Right renal cortex interstitium (tissue), 3 donors: ENCODE measurements at places on chromosomes 4 and X. TPM values are rescaled to one million over a fixed set of nuclear protein-coding genes. Genes with fewer than 3 reads are reported as not detected.

FAT4 gene
- polyA plus RNA-seq: 30.0 TPM

HTRA3 gene
- 9.9 TPM for polyA plus RNA-seq

NLGN4X gene
- 13.6 TPM for polyA plus RNA-seq

BCAP31 gene
- polyA plus RNA-seq: 202 TPM

CCDC149 gene
- 19.4 TPM for polyA plus RNA-seq

POU4F2 gene
- polyA plus RNA-seq: not detected

AFAP1 gene
- 20.5 TPM for polyA plus RNA-seq

IL1RAPL2 gene
- 0.88 TPM for polyA plus RNA-seq

FGFR3 gene
- polyA plus RNA-seq: 73.9 TPM

DNA sequence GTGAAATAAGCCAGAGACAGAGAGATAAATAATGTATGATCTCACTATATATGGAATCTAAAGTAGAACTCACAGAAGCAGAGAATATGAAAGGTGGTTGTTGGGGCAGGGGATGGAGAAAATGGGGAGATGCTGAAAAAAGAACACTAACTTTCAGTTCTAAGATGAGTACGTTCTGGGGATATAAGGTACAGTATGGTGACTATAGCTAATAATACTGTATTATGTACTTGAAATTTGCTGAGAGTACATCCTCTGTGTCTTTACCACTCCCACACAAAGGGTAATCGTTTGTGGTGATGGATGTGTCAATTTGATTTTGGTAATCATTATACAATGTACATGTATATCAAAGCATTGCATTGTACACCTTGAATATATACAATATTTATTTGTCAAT lies 6.6 kb downstream of the FBXL5 start:
- DNase-seq: no peak

DNA sequence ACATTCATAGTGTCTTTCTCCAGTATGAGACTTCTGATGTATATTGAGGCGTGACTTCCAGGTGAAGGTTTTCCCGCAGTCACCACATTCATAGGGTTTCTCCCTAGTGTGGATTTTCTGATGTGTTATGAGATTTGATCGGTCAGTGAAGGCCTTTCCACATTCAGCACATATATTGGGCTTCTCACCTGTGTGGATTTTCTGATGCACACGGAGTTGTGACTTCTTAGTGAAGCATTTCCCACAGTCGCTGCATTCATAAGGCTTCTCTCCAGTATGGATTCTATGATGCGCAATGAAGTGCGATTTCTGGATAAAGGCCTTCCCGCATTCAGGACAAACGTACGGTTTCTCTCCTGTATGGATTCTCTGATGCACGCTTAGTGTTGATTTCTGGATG lies 35.4 kb downstream of the ZNF41 start:
- DNase-seq: no peak

- DNase-seq: no peak
Observed at GRCh38 chrX:45667666-45668065, 467.0 kb upstream of the DIPK2B start.

- DNase-seq: no peak
Observed at GRCh38 chr4:83552924-83553323, 17.0 kb downstream of the GPAT3 start.

GRCh38 chr4:16150716-16151115 lies 66.9 kb upstream of the PROM1 start:
- DNase-seq: no peak

DNA sequence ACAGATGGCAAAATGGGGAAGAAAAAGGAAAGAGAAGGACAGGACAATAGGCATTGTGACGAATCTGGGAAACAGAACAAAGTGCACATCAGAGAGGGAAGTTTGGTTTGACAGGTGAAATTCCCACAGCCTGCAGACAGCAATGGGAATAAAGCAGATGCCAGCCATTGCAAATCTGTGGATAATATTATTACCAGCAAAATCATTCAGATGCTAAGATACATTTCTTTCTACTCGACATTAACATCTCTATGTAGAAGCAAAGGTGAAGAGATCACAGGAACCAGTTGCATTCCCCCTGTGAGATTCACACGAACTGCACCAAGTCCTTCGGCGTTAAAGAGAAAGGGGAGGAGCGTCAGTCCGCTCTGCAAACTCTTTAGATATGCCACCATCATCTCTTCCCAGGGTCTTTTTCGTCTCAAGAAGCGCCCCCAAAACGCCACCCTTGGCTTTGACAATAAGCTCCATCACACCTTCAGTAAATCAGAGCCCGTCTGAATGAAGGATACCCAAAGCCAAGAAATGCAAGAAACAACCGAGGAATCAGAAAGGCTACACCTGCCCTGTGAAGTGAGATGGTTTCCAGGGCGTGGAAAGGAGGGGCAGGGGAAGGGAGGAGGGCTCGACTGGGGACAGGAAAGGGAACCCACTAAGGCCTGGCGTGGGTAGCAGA lies 1.9 kb downstream of the NEUROG2 start:
- no peak for DNase-seq

GRCh38 chr4:13327991-13328390 lies 156.1 kb downstream of the RAB28 start:
- no peak for DNase-seq

DNA sequence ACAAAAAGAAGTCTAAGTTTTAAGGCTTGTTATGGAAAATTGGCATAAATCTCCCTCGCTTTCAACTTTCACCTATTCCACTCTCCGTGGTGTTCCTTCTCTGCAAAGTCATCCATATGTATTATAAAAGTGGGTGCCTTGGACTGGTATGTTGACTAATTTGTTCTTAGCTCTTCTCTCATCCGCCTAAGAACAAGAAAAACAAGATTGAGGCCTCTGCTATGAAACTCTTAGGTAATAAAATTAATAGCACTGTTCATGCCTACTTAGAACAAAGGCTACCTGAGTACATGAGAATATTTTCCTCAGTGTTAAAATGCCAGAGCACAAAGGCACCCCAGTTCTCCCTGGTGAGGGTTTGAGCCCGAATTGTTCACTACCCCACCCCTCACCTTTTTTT lies 1.3 kb downstream of the CNGA1 start:
- no peak for DNase-seq

DNA sequence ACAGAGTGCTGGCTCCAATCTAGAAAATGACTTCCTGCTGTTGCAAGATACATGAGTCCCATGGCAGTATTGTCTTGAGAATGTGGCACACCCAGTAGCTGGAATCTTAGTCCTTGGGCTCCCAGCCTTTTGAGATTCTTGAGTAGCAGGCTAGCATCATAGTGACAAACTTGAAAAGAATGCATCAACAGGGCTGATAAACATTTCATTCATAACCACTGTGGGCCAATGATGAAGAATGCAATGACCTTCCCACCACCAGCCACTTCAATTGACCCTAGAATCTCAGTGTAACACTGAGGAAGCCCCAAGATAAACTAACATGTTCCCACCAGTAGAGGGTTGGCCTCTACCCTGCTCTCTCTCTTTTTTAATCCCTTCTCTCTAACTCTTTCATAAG lies 329.3 kb downstream of the GBA3 start:
- no peak for DNase-seq
